ENCODE measurements at places on chromosomes 3 and 15.
A peak's percentile ranks its signal among the peaks of the same experiment; 100 is the strongest.

- DNase-seq, result peak; percentile 94
These were observed 90.4 kb downstream of the NAALADL2 start for GRCh38 chr3:174949523-174949922.

GRCh38 chr3:71510510-71510909, 73.0 kb downstream of the FOXP1 start:
- DNase-seq, result peak; percentile 60

- no peak for DNase-seq
These were observed 190.5 kb downstream of the GREM1 start for GRCh38 chr15:32908135-32908801.

DNA sequence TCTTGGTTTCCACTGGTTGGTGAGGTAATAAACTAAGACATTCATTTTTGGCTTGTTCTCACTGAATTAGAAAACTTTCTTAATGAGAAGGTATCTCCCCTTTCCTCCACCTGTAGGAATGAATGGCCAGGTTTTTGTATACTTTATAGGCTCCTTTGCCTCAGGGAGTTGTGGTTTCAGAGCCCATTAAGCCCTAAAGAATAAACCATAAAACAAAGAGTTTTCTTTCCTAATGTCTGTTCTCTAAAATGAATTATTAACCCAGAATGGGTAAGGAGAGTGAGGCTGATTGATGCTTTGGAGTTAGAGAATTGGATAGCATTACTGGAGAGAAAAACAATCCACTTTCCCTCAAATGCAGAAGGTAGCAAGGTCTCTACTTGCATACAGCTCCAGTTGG, 67.6 kb downstream of the TIGIT start:
- DNase-seq, result no peak

- peak; percentile 45 for DNase-seq
These were observed 171.2 kb downstream of the KLHL25 start for GRCh38 chr15:85623315-85624049.

DNA sequence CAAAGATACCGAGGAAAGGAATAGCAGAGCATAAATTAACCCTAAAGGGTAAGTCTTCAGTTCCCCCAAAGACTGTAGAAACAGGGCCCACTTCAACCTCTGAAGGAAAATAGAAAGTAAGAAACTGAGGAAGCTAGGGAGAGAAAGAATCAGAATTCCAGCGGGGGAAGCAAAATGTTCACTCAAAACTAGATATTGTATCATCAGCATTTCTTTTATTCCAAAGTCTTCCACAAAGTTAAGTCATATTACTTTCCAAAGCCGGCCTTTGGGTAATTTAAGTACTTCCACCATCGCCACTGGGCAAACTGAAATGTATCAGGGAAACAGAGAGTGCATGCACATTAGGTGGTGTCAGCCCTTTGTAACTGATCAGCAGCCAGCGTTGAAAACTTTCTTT, 88.3 kb downstream of the RSL24D1 start:
- no peak for DNase-seq

All from AG10803 (cell line).